HFFc6 (cell line): ENCODE measurements at places on chromosomes 12 and 14.
A peak's percentile ranks its signal among the peaks of the same experiment; 100 is the strongest.

- DNase-seq: peak; percentile 85
Observed at GRCh38 chr12:75177997-75178396, 31.6 kb downstream of the KCNC2 start.

GRCh38 chr12:29608581-29608980, 111.1 kb upstream of the OVCH1 start:
- no peak for DNase-seq

- DNase-seq: no peak
Observed at GRCh38 chr12:47991106-47992061, 12.9 kb downstream of the COL2A1 start.

DNA sequence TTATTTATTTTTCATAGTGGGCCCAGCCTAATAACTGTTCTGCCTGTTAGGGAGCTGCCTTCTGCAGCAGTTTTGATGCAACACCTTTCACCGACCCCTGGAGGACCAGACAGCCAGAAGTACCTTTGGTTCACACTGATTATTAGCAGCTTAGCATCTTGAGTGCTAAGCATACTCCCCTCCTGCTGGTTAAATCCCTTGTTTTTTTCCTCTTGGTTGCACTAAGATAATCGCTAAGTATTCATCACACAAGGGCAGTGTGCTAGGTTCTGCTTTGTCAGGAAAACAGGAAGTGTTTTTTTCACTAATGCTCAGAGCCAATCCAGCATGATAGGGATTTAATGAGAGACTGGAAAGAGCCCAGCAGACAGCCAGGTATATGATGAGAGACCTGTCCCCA, 437.0 kb downstream of the FUT8 start:
- no peak for DNase-seq

GRCh38 chr12:127290251-127290650, 976.7 kb upstream of the TMEM132C start:
- no peak for DNase-seq

- no peak for DNase-seq
Observed at GRCh38 chr12:54019091-54019811, 9.0 kb upstream of the HOXC6 start.

- DNase-seq: no peak
Observed at GRCh38 chr12:123516216-123516780, 17.2 kb downstream of the RILPL1 start.

DNA sequence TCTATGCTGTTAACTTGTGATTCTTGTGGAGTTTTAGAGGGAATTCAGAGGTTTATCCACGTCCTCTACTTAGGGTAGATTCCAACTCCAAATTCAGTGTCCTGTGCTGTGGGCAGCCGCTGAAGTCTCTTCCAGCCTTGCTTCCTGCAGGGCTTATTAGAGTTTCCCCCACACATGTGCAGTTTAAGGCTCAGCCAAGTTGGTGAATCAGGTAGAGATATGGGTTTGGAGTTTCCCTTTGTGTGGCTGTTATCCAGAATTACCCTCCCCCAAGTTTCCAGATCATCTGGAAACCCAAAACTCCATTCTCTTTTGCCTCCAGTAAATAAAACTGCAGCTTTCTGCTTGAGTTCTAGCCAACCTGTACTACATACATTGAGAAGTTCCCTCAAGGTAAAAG, 853.7 kb downstream of the GALC start:
- no peak for DNase-seq

- DNase-seq: no peak
Observed at GRCh38 chr14:22233377-22233776, 355.6 kb downstream of the DAD1 start.

- DNase-seq: no peak
Observed at GRCh38 chr12:1798641-1799020, 21.7 kb upstream of the LRTM2 start.

GRCh38 chr14:68020999-68021663, 201.6 kb downstream of the RAD51B start:
- DNase-seq: no peak

GRCh38 chr12:12481631-12482030, 81.0 kb downstream of the DUSP16 start:
- DNase-seq: no peak

GRCh38 chr14:55739967-55740648, 160.1 kb downstream of the KTN1 start:
- no peak for DNase-seq

- DNase-seq: no peak
Observed at GRCh38 chr12:4443616-4444015, 2.0 kb downstream of the FGF6 start.
